ENCODE measurements at places on chromosomes 11 and 22. TPM values are rescaled to one million over a fixed set of nuclear protein-coding genes. Genes with fewer than 3 reads are reported as not detected.

DNA sequence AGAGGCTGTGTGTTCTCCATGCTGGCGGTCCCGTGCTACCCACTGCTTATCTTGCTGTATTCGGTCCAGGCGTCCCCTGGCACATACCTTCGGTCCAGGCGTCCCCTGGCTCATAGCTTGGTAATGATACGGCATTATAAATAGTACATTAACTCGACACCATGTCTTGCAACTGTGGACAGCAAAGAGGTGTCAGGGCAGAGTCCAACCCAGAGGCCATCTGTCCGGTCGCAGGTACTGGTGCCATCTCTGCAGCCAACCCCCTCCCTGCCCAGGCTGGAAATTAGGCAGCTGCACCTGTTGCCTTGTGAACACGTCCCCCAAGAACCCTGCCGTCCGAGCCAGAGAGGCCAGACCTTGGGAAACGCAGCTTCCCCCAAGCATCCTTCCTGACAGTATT, 634.3 kb downstream of the BRD1 start:
- no peak for DNase-seq

- DNase-seq: no peak
Measured at GRCh38 chr11:126403658-126404057, 48.2 kb downstream of the ST3GAL4 start.

DNA sequence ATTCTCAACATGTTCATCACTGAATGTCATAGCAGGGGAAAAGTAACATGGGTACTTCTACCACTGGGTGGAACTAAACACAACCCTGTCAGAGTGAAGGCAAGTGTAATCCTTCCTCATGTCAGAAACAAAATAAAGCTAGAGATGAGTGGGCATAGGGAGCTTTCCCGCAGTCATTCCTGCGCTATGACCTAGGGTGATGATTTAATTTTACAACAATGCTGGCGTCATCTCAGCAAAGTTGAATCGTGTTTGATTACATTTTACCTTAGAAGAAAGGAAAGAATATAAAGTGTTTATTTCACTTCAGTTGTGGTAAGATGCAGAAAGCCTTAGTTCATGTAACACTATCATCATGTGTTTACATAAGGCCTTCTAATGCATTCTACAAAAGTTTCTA, 355.6 kb downstream of the METTL15 start:
- peak; percentile 97 for DNase-seq

- no peak for DNase-seq
Measured at GRCh38 chr11:18836417-18836816, 44.8 kb upstream of the PTPN5 start.

TYR gene
- total RNA-seq: not detected

NPTXR gene
- 0.28 TPM for total RNA-seq
